Thyroid gland (tissue), 4 donors: ENCODE measurements at places on chromosomes 7 and 10. TPM values are rescaled to one million over a fixed set of nuclear protein-coding genes. Genes with fewer than 3 reads are reported as not detected.

The UFSP1 gene
- total RNA-seq: 7.4 TPM

The GIMAP4 gene
- 58.0 TPM for total RNA-seq

The ARHGAP22 gene
- 29.5 TPM for total RNA-seq

The PRLHR gene
- not detected for total RNA-seq

The ZNF138 gene
- total RNA-seq: 13.3 TPM

The APBB1IP gene
- total RNA-seq: 4.3 TPM

The NYAP1 gene
- 1.0 TPM for total RNA-seq

The ABLIM1 gene
- total RNA-seq: 225 TPM

The OSBPL3 gene
- total RNA-seq: 36.8 TPM

The TMEM229A gene
- 0.27 TPM for total RNA-seq

The FIGNL1 gene
- 12.3 TPM for total RNA-seq

The ATAD1 gene
- total RNA-seq: 40.3 TPM
